Right atrium auricular region (tissue), 2 donors: ENCODE measurements at places on chromosomes 7 and 10. TPM values are rescaled to one million over a fixed set of nuclear protein-coding genes. Genes with fewer than 3 reads are reported as not detected.

MUC12 gene
- not detected for total RNA-seq

LIPM gene
- 0.83 TPM for total RNA-seq

ALOX5 gene
- 16.0 TPM for total RNA-seq

TRIM50 gene
- total RNA-seq = not detected

PRKCQ gene
- total RNA-seq = not detected

DNA sequence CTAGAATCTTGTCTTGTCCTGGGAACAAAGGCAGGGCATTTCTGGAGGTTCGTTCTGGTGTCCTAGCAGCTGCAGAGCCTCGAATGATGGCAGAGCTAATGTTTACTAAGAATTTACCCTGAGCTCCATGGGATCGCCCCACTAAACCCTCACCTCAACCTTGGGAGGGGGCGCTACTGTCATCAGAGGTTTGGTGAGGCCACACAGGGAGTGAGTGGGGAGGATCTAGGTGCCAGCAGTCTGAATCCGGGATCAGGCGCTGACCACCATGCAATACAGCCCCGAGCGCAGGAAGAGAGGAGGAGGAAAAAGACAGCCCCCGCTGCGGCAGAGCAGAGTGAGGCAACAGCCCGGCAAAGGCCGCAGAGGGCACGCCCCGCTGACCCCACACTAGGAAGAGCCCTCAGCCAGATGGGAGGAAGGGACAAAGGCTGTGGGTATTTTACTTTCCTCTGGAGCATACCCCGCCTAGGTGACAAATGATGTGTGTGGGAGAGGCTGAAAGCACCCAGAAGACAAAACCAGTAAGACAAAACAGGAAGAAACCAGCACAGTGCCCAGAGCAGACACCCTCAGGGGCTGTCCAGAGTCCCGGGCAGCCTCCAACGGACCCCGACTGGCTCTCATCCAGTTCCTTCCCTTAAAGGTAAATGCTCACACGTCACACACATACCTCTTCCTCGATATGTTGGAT, 103.5 kb downstream of the FAM53B start:
- peaks cover 2% of the 10 kb centered on the region for H3K4me1 ChIP-seq
- H3K27ac ChIP-seq = peak overlapping the region; percentile 78
- no peaks in the 10 kb centered on the region for H3K36me3 ChIP-seq
- H3K27me3 ChIP-seq = no peaks in the 10 kb centered on the region
- no peak overlapping the region for H3K4me3 ChIP-seq

- DNase-seq = no peak
- H3K4me3 ChIP-seq = no peak overlapping the region
- peaks cover 16% of the 10 kb centered on the region for H3K4me1 ChIP-seq
- no peaks in the 10 kb centered on the region for H3K36me3 ChIP-seq
- H3K27me3 ChIP-seq = no peaks in the 10 kb centered on the region
Measured at GRCh38 chr7:129401967-129402860, 32.0 kb upstream of the STRIP2 start.

- H3K27ac ChIP-seq = no peak overlapping the region
- DNase-seq = no peak
- no peak overlapping the region for H3K4me3 ChIP-seq
- H3K27me3 ChIP-seq = no peaks in the 10 kb centered on the region
Measured at GRCh38 chr7:500521-501420, 18.9 kb downstream of the PDGFA start.

- peaks cover 31% of the 10 kb centered on the region for H3K36me3 ChIP-seq
- H3K4me3 ChIP-seq = peak overlapping the region; percentile 79
- peaks cover 78% of the 10 kb centered on the region for H3K4me1 ChIP-seq
- H3K27me3 ChIP-seq = peaks cover 3% of the 10 kb centered on the region
- no peak for DNase-seq
Measured at GRCh38 chr7:151244196-151244840, 4.2 kb downstream of the SMARCD3 start.

GRCh38 chr7:2233926-2234325, 1.2 kb upstream of the MAD1L1 start:
- H3K27me3 ChIP-seq = no peaks in the 10 kb centered on the region
- DNase-seq = no peak
- H3K4me1 ChIP-seq = no peaks in the 10 kb centered on the region
- H3K36me3 ChIP-seq = peaks cover 20% of the 10 kb centered on the region
- no peak overlapping the region for H3K27ac ChIP-seq

GRCh38 chr10:132387764-132388210, 9.2 kb upstream of the PWWP2B start:
- H3K4me1 ChIP-seq = peaks cover 11% of the 10 kb centered on the region
- no peaks in the 10 kb centered on the region for H3K36me3 ChIP-seq

- no peaks in the 10 kb centered on the region for H3K27me3 ChIP-seq
- H3K36me3 ChIP-seq = no peaks in the 10 kb centered on the region
- H3K4me1 ChIP-seq = no peaks in the 10 kb centered on the region
- DNase-seq = no peak
Measured at GRCh38 chr7:129560831-129561230, 50.7 kb upstream of the NRF1 start.

- no peak overlapping the region for H3K27ac ChIP-seq
- no peak overlapping the region for H3K4me3 ChIP-seq
- H3K36me3 ChIP-seq = no peaks in the 10 kb centered on the region
- H3K27me3 ChIP-seq = no peaks in the 10 kb centered on the region
- DNase-seq = no peak
Measured at GRCh38 chr7:67875558-67875957, 878.9 kb downstream of the TYW1 start.

DNA sequence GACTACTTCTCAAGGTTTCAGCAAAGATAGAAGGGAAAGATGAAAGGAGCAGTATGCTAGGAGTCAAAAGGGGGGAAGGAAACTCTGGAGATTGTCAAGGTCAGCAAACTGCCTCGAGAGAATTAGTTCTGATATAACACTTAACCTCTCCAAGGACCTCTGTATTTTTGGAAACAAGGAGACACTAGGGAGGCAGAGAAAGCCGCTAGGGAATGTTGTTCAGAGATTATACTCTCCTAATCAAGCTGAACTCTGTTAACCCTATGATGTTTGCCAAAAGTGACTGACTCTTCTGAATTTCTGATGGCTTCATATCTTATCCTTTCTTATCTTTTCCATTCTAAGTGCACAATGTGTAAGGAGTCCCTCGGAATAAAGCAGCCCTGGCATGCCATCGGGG, 27.1 kb downstream of the CREM start:
- no peaks in the 10 kb centered on the region for H3K27me3 ChIP-seq
- no peaks in the 10 kb centered on the region for H3K4me1 ChIP-seq
- H3K4me3 ChIP-seq = no peak overlapping the region
- H3K36me3 ChIP-seq = no peaks in the 10 kb centered on the region
- peak overlapping the region; percentile 44 for H3K27ac ChIP-seq

DNA sequence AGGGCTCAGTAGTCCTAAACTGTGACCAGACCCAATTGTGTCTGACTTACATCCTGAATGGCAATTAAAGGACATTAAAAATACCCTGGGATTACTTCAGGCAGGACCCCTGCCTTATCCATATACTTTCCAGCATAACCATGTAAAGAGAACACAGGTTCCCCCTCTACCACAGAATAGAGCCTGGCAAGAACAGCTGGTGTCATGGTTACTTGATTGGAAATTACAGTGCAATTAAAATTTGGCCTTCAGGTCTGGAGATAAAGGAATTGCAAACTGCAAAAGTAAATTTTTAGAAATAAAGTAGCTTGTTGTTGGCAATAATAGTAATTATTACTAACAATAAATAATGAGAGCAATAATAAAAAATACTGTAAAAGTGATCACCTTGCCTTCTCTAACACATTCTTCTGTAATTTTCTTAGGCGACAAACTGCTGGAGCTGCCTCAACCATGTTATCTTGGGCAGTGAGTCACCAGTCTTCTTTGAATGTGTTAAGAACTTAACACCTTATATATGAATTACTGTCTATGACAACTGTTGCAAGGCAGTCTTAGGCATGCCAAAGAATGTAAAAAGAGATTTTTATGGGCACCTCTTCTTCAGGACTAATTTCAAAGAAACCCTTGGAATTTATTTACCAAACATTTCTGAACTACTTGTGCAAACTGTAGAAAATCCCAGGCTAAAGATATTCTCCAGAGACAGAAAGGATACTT, 53.7 kb downstream of the HIBADH start:
- no peaks in the 10 kb centered on the region for H3K27me3 ChIP-seq
- H3K4me3 ChIP-seq = no peak overlapping the region
- no peaks in the 10 kb centered on the region for H3K36me3 ChIP-seq
- no peak overlapping the region for H3K27ac ChIP-seq
- no peak for DNase-seq

DNA sequence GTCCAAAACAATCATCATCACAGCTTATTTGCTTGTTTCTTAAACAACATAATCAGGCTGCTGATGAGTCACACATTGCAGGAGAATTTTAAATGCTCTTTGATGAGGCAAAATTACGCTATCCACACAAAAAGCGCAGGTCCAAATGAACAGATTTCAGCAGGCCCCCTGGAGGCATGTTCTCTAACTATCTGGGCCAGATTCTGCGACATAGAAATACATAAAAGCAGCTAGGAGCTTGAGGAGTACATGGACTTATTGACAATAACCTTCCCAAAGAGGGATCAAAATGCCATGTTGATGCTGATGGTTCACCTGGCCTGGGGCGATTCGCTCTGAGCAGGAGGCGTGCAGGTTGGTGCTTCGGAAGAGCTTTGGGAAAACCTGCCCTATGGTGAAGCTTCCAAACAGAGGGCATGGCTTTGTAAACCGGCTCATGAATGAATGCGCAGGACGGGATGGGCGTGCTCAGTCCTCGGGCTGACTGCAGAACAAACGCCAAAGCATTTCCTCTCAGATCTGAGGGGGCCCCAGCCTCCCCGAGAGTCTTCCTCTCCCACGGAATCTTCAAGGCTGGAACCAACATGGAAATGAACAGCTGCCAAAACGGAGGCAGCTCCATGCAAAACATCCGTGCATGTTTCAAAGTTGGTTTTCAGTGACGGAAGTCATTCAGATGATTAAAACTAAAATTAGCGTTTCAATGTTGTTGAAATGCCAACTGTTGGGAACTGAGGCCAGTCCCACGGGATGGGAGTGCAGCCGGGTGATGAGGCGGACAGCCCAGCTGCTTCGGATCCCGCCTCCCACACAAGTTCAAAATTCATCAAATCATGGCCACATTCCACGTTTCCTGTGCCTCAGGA, 179.6 kb downstream of the TCERG1L start:
- H3K4me3 ChIP-seq = no peak overlapping the region
- no peak for DNase-seq
- H3K27ac ChIP-seq = no peak overlapping the region
- peaks cover 18% of the 10 kb centered on the region for H3K4me1 ChIP-seq
- H3K27me3 ChIP-seq = no peaks in the 10 kb centered on the region

GRCh38 chr10:32253276-32253675, 93.7 kb downstream of the EPC1 start:
- H3K27ac ChIP-seq = no peak overlapping the region
- no peak for DNase-seq
- no peaks in the 10 kb centered on the region for H3K36me3 ChIP-seq
- H3K27me3 ChIP-seq = no peaks in the 10 kb centered on the region
- no peak overlapping the region for H3K4me3 ChIP-seq
- H3K4me1 ChIP-seq = peaks cover 15% of the 10 kb centered on the region

GRCh38 chr10:26909753-26910152, 49.0 kb upstream of the ABI1 start:
- no peak overlapping the region for H3K4me3 ChIP-seq
- H3K36me3 ChIP-seq = no peaks in the 10 kb centered on the region
- H3K27me3 ChIP-seq = no peaks in the 10 kb centered on the region
- no peak overlapping the region for H3K27ac ChIP-seq
- no peaks in the 10 kb centered on the region for H3K4me1 ChIP-seq

DNA sequence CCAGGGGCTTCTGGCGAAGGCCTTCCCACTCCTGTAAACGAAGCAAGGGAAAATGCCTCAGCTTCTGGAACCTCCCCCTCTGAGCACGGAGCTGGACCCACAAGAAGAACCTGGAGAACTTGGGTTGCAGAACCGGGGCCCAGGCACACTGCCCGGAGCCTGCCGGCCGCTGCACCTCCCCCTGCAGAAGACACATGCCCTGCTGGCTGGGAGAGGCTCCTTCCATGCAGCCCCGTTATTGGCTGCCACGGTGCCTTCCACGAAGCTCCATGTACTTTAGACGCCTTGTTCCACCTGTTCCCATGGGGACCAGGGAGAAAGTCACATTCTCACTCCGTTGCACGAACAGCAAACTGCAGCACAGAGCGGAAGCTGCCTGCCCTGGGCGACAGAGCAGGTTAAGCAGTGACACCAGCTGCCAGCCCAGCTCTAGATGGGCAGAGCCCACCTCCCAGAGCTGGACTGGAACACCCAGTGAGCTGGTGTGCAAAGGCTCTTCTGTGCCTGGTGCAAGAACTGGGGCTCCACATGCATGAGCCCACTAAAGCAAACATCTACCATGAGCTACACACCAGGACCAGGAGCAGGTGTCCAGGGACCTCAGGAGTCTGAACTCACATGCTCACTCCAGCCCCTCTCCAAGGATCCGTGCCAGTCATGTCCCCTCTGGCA, 70.1 kb downstream of the TNS3 start:
- H3K36me3 ChIP-seq = no peaks in the 10 kb centered on the region
- H3K4me3 ChIP-seq = no peak overlapping the region
- DNase-seq = no peak
- H3K4me1 ChIP-seq = peaks cover 34% of the 10 kb centered on the region
- no peaks in the 10 kb centered on the region for H3K27me3 ChIP-seq
